ENCODE measurements at places on chromosomes 6 and 20. TPM values are rescaled to one million over a fixed set of nuclear protein-coding genes. Genes with fewer than 3 reads are reported as not detected.

TSHZ2 gene
- 12.5 TPM for polyA plus RNA-seq

GRIK2 gene
- polyA plus RNA-seq: 12.4 TPM

KCNB1 gene
- 0.50 TPM for polyA plus RNA-seq

PDE7B gene
- polyA plus RNA-seq: 6.1 TPM

FOXC1 gene
- polyA plus RNA-seq: 77.6 TPM

TNFRSF6B gene
- polyA plus RNA-seq: 2.8 TPM

MYB gene
- polyA plus RNA-seq: 3.9 TPM

GPLD1 gene
- polyA plus RNA-seq: 4.7 TPM

MAP7 gene
- 33.9 TPM for polyA plus RNA-seq

ASIP gene
- polyA plus RNA-seq: 0.34 TPM

ZBTB24 gene
- 14.8 TPM for polyA plus RNA-seq

SLC22A3 gene
- 7.2 TPM for polyA plus RNA-seq

ANGPT4 gene
- polyA plus RNA-seq: 0.46 TPM

GTF3C6 gene
- polyA plus RNA-seq: 81.2 TPM

IL17A gene
- polyA plus RNA-seq: not detected

PAX1 gene
- not detected for polyA plus RNA-seq

CD93 gene
- polyA plus RNA-seq: 39.1 TPM

STMND1 gene
- 0.19 TPM for polyA plus RNA-seq

MEI4 gene
- 1.6 TPM for polyA plus RNA-seq

CTCFL gene
- polyA plus RNA-seq: 2.2 TPM

ZNF391 gene
- polyA plus RNA-seq: 12.6 TPM

PROKR2 gene
- not detected for polyA plus RNA-seq

DEFB113 gene
- not detected for polyA plus RNA-seq

KHDRBS2 gene
- polyA plus RNA-seq: 2.0 TPM

LST1 gene
- polyA plus RNA-seq: 6.7 TPM

ELOVL2 gene
- 10.0 TPM for polyA plus RNA-seq

PDYN gene
- 0.34 TPM for polyA plus RNA-seq

MED20 gene
- 35.4 TPM for polyA plus RNA-seq

COL10A1 gene
- polyA plus RNA-seq: 0.46 TPM

ZFAND3 gene
- polyA plus RNA-seq: 144 TPM

SLC24A3 gene
- polyA plus RNA-seq: 3.1 TPM

SMIM28 gene
- not detected for polyA plus RNA-seq

ENPP5 gene
- polyA plus RNA-seq: 13.2 TPM

GFRA4 gene
- 0.21 TPM for polyA plus RNA-seq

KLHDC3 gene
- polyA plus RNA-seq: 95.6 TPM

COX4I2 gene
- 3.1 TPM for polyA plus RNA-seq

TDRD6 gene
- 2.0 TPM for polyA plus RNA-seq

MAS1 gene
- polyA plus RNA-seq: 0.04 TPM

STX11 gene
- polyA plus RNA-seq: 1.0 TPM

HLA-DMA gene
- polyA plus RNA-seq: 38.8 TPM

NMBR gene
- not detected for polyA plus RNA-seq

CST5 gene
- polyA plus RNA-seq: 0.30 TPM

SFTA2 gene
- polyA plus RNA-seq: 1.2 TPM

TMEM200A gene
- 24.1 TPM for polyA plus RNA-seq

SLC22A7 gene
- polyA plus RNA-seq: 0.86 TPM

GNAS-AS1 gene
- polyA plus RNA-seq: 0.83 TPM

FOXS1 gene
- 7.6 TPM for polyA plus RNA-seq

KCNQ2 gene
- 7.1 TPM for polyA plus RNA-seq

DLK2 gene
- polyA plus RNA-seq: 1.6 TPM

ADGRF5 gene
- 24.6 TPM for polyA plus RNA-seq

KHDC1L gene
- polyA plus RNA-seq: not detected
